ENCODE measurements at places on chromosomes 12 and 14.

- DNase-seq = no peak
These were observed 298.6 kb upstream of the NOVA1 start for GRCh38 chr14:26896447-26896846.

GRCh38 chr12:113667095-113667494 is 195.4 kb upstream of the LHX5 start:
- DNase-seq = no peak

GRCh38 chr12:88570103-88570502 is 10.2 kb downstream of the KITLG start:
- DNase-seq = no peak

DNA sequence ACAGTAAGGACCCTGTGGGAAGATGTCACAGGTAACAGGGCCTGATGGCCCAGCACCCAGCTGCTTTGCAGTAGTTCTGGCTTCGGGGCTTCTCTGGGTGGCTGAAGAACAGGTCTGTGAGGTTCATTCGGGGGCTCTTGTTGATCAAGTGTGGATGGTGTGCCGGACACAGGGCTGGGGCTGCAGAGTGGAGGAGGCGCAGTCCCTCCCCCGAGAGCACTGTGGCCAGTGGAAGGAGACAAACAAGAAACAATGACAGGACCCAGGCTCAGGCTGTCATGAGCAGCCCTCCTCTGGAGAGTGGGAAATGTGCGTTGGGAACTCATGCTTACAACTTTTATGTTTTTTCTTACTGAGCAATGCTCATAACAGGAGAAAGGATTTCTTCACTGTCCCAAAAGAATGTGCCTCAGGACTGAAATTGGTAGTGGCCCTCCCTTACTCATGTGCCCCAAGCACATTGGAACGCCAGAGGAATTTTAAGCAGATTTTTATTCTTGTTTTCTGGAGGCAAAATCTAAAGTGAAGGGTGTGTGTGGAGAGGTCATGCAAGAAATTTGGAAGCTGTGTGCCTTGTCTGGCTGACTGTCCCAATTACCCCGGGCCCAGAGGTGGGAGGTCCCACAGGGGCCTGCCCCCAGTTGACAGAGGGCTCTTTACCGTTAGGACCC is 233.8 kb downstream of the CACNA1C start:
- no peak for DNase-seq

DNA sequence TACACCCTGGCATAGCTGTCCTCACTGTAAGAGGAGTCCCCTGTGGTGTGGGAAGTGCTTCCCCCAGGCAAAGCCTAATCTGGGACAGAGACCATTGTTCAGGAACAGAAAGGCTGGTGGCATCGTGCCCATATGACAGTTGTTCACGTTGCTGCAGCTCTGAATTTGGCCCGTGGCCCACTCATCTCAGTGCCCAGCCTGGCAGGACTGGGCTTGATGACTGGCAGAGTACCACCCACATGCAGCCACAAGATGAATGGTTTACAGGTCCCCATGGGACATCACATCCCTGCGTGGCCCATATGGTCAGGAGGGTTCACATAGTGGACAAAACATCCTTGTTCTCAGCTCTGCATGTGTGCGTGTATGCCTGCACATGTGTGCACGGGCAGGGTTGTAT is 17.5 kb downstream of the IQSEC3 start:
- DNase-seq = no peak

- DNase-seq = no peak
These were observed 15.8 kb upstream of the CPNE8 start for GRCh38 chr12:38921025-38921677.

DNA sequence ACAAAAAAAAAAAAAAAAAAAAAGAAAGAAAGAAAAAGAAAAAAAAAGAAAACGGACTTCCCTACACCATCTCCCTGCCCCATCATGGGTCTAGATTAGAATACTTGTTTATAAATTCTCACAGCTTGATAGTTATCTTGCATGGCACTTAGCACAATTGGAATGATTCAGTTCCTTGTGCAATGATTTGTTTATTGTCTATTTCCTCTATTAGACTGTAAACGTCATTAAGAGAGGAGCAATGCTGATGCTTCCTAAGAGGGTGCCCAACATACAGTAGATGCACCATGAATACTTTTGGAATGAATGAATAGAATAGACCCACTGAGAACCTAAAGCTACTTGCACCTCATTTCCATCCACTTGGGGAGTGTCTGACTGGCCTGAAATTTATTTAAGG is 40.8 kb downstream of the PAX9 start:
- DNase-seq = no peak

- no peak for DNase-seq
These were observed 24.7 kb downstream of the TRAPPC6B start for GRCh38 chr14:39145266-39145966.

- DNase-seq = no peak
These were observed 27.4 kb upstream of the TSPAN9 start for GRCh38 chr12:3049611-3050249.

DNA sequence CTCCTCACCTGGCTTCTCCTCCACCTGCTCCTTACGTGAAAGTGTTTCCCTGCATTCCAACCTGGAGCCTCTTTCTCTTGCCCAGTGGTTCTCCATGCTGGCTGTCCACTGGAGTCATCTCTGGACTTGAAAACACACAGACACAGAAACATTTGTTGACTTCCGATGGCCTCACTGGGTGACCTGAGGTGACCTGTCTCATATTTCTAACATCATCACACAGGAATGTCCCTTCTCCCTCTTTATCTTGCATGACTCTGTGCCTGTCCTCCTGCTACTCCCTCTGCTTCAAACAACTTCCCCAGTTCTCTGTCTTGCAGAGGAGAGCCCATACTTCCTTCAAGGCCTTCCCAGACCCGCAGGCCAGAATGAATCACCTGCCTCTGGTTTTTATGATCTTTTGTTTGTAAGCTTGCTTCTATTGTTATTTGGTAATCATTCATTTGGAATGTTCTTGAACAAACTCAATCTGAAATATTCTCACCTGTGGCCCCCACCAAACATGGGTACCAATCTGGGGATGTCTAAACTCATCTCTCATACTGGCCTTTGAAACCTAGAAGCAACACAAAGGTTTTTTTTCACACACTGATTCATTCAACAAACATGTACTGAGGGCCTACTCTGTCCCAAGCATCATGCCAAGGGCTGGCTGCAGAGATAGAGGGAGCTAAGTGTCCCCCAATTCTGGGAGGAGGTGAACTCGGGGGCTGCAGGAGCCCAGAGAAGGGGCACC is 9.7 kb upstream of the RIN3 start:
- DNase-seq = no peak

GRCh38 chr14:75366963-75367362 is 60.9 kb upstream of the JDP2 start:
- DNase-seq = no peak

- no peak for DNase-seq
These were observed 343.7 kb upstream of the FKBP4 start for GRCh38 chr12:2451025-2451424.

- DNase-seq = no peak
These were observed 859.7 kb downstream of the GALC start for GRCh38 chr14:87133073-87133801.

DNA sequence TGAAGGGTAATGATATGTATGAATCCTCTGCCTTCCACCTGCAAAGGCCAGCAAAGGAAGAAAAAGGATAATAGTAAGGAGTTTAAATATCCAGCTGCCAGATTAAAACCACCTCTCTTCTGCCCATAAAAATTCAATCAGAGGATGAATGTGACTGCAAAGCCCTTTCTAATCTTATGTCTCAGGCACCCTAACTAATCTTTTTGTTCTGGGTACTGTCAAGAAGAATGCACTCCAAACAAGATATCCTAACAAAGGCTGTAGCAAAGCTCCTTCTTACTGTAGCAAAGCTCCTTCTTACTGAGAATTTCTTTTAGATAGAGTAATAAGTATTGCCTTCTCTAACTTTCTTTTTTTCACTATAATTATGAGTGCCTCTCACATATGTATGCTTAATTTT is 91.8 kb downstream of the ST8SIA1 start:
- DNase-seq = no peak

- no peak for DNase-seq
These were observed 86.2 kb downstream of the GCH1 start for GRCh38 chr14:54816450-54816849.

DNA sequence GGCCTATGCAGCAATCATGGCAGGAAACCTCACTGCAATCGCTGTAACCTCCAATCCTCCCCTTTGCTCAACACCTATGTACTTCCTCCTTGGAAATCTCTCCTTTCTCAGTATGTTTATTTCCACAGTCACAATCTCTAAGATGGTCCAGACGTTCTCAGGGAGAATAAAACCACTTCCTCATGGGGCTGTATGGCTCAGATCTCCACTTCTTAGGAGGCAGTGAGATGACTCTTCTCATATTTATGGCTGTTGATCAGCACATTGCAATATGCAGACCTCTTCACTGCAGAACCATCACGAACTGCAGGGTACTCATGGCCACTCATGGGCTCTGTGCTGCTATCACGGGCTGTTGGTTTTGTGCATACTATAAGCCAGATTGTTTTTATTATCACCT is 17.1 kb upstream of the OR4K17 start:
- no peak for DNase-seq

DNA sequence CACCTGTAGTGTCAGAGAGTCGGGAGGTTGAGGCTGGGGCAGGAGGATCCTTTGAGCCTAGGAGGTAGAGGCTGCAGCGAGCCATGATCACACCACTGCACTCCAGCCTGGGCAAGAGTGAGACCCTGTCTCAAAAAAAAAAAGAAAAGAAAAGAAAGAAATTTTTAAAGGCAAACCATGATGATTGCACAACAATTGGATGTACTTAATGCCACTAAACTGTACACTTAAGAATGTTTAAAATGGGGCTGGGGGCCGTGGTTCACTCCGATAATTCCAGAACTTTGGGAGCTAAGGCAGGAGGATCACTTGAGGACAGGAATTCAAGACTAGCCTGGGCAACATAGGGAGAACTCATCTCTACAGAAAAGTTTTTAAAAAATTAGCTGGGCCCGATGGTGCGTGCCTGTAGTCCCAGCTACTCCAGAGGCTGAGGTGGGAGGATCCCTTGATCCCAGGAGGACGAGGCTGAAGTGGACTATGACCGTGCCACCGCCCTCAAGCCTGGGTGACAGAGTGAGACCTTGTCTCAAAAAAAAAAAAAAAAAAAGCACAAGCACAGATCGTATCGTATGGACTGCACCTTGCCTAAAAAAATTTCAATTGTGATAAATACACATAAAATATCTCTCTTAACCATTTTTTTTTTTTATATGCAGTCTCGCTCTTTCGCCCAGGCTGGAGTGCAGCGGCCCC is 32.7 kb downstream of the JAG2 start:
- no peak for DNase-seq

DNA sequence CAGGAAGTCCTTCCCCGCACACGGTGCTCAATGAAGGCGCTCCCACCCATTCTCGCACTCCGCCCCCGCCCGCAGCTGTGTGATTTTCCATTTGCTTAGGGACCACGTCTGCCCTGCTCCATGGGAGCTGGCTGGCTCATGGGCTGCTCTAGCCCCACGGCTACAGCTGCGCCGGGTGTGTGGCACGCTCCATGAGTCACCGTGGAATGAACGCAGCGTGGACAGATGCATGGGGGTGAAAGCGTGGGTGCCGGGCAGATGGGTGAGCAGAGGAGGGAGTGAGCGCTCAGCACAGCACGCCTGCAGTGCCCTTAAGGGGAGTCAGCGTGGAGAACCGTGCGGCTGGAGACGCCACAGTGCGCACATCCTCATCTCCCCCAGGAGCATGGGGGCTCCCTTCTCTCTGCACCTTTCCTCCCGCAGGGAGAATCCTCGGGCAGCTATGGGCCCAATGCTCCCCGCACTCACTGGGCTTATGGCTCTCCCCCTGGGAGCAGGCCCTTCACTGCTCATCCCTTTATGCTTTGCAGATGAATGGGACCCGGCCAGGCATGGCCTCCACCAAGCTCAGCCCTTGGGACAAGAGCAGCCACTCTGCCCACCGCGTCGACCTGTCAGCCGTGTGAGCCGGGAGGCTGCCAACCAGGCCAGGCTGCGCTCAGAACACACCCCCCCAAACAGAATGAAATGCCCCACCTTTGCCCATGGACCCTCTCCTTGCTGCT is 185.1 kb downstream of the ADGRD1 start:
- no peak for DNase-seq

DNA sequence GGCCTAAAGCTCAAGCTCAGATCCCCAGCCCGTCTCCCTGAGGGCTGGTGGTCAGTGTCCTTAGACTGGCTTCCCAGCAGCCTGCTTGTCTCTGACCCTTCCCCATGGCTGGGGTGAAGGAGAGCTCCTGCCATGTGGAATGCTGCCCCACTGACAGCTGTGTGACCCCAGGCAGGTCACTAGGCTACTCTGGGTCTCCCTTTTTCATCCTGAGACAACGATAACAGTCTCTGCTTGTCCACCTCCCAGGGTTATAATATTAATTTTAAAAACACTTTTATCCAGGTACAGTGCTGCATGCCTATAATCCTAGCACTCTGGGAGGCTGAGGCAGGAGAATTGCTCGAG is 47.3 kb downstream of the SYNE3 start:
- no peak for DNase-seq

DNA sequence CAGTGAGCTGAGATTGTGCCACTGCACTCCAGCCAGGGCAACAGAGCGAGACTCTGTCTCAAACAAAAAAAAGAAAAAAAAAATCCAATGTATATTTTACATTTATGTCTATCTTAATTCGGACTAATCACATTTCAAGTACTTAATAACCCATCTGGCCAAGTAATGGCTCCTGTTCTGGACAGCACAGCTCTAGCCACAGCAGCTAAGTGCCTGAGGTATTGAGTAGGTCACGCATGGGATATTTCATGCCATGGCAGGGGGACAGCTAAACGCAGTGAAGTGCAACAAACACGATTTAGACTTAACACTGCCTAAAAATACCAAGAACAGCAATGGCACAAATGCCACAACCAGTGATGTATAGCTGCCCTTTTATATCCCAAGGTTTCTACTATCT is 8.0 kb downstream of the BAZ1A start:
- DNase-seq = no peak
